Immature natural killer cell (primary cell): ENCODE measurements at places on chromosomes 5 and 9.

- DNase-seq: no peak
Observed at GRCh38 chr9:7324152-7324598, 475.4 kb downstream of the DMAC1 start.

DNA sequence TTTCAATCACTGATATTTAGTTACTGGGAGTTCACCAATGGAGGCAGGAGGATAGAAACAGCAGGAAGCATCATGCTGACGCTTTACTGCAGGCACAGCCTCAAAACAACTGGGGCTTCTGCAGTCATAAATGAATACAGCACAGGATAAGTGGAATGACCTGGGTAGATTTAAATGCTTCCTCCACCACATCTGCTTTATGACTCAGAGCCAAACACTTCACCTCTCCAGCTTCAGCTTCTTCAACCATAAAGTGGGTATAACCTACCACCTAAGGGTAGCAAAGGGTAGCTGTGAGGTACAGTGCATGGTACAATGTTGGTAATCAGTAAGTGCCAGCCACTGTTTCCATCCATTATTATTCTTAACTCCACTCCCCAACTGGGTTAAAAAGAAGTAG is 28.4 kb downstream of the RASEF start:
- no peak for DNase-seq

DNA sequence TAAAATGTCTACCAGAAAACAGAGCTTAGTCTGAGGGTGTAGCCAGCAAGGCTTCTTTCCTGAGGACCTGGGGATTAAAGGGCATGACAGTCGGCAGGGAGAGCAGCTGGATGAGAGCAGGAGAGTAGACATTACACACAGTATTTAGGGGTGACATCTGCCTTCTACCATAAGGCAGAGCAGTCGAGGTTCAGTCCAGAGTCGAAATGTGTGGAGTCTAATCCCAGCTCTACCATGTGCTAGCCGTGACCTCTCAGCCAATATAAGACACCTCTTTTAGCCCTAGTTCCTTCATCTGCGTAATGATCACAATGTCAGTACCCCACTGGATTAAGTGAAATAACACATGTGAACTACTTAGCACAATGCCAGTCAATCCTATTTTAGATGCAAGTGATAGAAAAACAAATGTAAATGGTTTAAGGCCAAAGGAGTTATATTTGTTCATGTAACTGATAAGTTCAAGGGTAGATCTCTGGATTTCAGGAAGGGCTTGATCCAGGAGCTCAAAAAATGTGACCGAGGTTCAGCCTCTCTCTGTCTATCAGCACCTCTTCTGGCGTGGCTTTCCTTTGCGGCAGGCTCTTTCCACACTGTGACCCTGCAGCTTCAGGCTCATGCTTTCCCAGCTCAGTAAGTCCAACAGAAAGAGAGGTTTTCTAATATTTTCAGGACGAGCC is 16.2 kb upstream of the CPLX2 start:
- no peak for DNase-seq

- DNase-seq: no peak
Observed at GRCh38 chr5:1360861-1361260, 16.0 kb upstream of the CLPTM1L start.

DNA sequence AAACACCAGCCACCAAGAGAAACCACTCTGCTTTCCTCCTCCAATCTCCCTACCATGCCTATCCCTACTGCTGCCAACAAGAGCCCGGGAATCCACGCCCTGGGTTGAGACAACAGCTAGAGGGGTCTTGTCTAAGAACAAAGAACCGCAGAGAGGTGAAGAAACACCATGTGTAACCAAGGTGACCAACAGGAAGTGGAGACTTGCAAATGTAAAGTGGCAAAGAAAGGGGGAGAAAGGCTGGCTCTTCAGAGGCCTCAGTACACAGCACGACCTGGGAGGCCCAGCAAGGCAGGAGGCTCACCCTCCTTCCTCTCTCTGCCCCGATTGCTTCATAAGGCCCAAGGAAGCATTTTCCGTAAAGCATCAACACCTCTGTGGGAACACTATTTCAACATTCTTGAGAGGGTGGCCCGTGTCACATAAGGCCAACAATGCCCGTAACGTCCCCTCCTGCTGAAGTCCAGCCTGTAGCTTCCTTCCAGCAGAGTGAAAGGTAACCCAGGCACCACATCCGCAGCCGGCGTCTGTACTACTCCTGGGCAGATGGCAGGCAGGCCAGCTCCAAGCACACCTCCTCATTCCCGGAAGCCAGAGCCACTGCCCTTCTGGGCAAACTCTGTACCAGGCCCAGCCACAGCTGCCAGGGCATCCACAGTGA is 18.3 kb downstream of the CCNJL start:
- DNase-seq: peak; percentile 84

GRCh38 chr5:96885518-96886338 is 9.4 kb downstream of the ERAP2 start:
- peak; percentile 51 for DNase-seq

- DNase-seq: no peak
Observed at GRCh38 chr5:16755641-16756040, 138.8 kb upstream of the RETREG1 start.

- DNase-seq: no peak
Observed at GRCh38 chr5:59760785-59761348, 132.7 kb downstream of the PDE4D start.

DNA sequence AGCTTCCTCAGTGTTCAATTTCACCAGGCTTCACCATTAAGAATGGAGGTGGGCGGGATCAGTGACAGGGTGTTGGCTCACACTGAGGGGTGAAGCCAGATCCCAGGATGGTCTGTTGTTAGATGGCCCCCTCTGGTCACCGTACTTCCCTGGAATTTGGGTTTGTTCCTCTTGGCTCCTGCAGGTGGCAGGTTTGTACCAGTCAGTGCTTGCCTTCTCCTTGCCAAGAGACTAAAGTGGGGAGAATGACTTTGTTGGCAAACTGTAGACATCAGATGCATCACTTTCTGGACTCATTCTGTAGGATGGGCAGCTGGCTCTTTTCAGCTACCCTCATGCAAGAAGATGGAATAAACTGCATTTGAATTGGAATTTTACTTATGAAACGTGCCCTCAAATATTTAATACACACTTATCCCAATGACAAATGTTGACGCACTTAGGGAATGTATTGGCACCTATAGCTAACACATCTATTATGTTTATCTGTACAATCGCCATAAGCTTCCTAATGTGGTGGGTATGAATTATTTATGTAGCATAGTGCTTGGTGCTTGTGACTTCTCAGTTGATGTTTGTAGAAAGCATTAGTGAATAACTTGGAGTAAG is 31.4 kb upstream of the ANKRD55 start:
- DNase-seq: no peak

DNA sequence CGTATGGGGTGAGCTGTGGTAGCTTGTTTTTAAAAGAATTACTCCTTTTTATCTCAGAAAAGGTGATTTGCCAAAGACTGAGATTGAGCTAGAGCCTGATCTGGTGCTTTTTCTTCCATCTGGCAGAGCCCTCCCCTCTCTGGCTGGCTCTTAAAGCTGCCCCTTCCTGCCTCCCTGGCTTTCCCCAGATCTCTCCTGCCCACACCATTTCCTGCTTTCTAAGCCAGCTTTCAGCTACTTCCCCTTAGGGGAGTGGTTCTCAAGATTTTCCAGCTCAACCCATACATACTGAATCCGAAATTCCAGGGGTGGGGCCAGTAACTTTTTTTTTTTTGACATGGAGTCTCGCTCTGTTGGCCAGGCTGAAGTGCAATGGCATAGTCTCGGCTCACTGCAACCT is 4.8 kb upstream of the ACOT12 start:
- DNase-seq: no peak

DNA sequence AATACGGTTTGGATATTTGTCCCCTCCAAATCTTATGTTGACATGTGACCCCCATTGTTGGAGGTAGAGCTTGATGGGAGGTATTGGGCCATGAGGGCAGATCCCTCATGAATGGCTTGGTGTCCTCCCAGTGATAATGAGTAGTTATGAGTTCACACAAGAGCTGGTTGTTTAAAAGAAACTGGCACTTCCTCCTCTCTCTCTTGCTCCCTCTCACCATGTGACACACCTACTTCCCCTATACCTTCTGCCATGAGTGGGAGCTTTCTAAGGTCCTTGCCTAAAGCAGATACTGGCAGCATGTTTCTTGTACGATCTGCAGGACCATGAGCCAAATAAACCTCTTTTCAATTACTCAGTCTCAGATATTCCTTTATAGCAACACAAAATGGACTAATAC is 132.0 kb downstream of the PIK3R1 start:
- no peak for DNase-seq

DNA sequence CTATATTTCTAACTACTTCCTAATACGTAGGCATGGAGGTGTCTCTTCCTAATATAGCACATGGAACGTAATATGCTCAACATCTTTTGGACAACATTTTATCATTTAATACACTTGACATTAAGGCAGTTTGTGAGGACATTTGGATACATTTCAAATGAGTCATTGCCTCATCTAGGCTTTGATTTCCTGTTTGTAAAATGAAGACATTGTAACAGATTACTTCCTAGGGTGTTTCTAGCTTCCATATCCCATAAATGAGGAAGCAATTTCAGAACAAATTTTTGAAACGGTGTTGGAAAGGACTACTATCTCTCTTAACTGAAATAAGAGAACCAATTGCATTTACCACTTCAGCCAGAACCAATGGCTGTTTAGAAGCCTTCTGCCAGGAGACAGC is 38.7 kb downstream of the SLC28A3 start:
- DNase-seq: no peak

DNA sequence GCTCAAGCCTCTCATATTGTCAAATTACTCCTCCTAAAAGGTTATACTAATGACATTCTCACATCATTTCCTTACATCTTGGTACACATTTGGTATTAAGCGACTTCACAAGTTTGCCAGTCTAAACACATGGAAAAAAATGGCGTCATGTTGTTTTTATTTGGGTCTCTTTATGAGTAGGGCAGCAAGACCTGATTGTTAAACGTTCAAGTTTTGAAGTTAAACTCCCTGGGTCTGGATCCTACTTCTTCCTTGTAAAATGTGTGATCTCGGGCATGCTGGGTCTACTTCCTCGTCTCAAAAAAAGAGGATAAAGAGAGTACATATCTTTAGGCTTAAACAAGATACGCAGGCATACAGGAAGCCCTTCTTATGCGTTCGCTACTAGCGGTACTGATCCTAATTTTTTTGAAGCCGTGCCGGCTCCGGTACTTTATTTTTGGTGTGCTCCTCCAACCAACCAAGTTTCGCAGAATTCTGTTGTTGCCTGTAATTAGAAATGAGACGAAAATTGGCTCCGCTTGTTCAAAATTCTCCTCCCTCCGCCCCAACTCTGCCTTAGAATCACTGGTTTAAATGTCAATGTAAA is 596 bp upstream of the CDC37L1 start:
- DNase-seq: no peak

DNA sequence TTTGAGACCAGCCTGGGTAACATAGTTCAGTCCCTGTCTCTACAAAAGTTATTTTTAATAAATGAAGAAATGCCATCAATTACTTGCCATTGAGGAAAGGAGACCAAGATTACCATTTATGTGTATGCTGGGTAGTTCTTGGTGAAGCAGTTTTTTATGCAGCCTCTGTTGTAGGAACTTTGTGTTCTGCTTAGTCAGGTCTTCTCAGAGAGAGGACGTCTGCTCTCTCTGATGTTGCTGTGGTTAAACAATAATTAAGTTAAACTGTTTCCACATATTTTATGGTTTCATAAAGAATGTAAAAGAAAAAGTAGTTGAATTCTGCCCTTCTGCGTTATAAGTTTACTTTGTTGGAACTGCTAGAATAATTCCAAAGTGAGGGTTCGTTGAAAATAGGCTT is 210.5 kb downstream of the KDM4C start:
- DNase-seq: no peak

- no peak for DNase-seq
Observed at GRCh38 chr5:134328619-134329018, 38.4 kb downstream of the CDKL3 start.

- DNase-seq: no peak
Observed at GRCh38 chr9:75438716-75439115, 350.4 kb downstream of the OSTF1 start.

DNA sequence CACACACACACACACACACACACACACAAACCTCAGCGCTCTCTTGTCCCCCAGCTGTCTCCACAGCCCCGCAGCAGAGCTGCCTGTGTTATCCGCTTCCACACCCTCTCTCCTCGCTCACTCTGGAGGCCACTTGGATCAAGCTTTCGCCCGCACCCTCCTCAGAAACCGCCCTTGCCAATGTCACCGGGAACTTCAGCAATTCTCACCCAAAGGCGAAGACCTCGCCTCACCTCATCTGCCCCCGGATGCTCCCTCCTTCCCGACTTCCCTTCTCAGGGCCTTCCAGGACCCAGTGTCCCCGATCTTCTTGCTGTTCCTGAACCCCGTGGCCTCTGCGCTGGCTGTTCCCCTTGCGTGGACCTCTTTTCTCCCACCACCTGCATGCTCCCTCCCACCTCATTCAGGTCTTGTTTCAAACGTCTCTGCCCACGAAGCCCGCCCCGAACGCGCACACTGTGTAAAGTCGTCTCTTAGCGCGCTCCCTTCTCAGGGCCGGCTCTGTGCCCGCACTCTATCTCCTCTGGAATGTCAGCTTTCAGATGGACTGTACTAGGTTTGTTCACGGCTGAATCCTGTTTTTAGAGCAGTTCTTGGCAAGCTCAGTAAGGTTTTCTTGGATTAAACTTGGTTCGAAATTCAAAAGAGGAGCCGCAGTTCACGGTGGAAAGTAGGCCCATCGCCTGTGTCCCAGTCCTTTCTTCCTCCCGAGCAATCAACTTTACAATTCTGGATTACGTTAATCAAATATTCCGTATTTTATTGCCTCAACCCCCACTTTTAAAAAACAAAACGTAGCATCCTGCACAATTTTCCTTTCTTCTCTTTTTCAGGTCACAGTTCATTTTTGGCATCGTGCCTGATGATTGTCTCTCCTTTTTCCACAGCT is 1.0 kb upstream of the TRIM7 start:
- DNase-seq: no peak

- DNase-seq: no peak
Observed at GRCh38 chr5:133274597-133274935, 222.8 kb downstream of the HSPA4 start.

GRCh38 chr9:96021551-96022444 is 146.3 kb downstream of the ERCC6L2 start:
- DNase-seq: no peak

- DNase-seq: peak; percentile 76
Observed at GRCh38 chr9:96020792-96021550, 145.5 kb downstream of the ERCC6L2 start.

DNA sequence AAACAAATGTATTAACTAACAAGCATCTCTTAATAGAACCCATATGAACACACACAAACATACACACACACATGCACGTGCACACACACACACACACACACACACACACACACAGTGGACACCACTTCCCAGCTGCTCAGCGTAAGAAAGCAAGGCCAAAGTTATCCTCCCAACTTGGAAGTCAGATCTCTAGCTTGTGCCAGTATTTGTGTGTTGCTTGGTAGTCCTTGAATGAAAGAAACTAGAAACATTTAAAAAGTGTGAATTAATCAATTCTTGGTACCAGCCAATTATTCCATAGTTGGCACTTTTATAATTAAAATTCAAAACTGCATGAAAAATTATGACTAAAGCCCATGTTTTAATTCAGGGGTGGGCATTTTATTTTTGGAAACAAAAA is 178.1 kb downstream of the TMEM161B start:
- no peak for DNase-seq
